ENCODE measurements at places on chromosomes 7 and 10. TPM values are rescaled to one million over a fixed set of nuclear protein-coding genes. Genes with fewer than 3 reads are reported as not detected.

PRPS1L1 gene
- not detected for total RNA-seq

MMP21 gene
- not detected for total RNA-seq

CPA1 gene
- total RNA-seq = not detected

METTL2B gene
- 21.6 TPM for total RNA-seq

PCDH15 gene
- 0.55 TPM for total RNA-seq

ZP3 gene
- 1.8 TPM for total RNA-seq

INMT gene
- 30.7 TPM for total RNA-seq

GPR15LG gene
- not detected for total RNA-seq

SNX13 gene
- 52.7 TPM for total RNA-seq

LYZL1 gene
- not detected for total RNA-seq

CACNB2 gene
- 76.7 TPM for total RNA-seq

GIMAP8 gene
- total RNA-seq = 5.3 TPM

CUX1 gene
- total RNA-seq = 101 TPM

SFRP4 gene
- 1.2 TPM for total RNA-seq

SPAM1 gene
- not detected for total RNA-seq

SEC31B gene
- 5.3 TPM for total RNA-seq

CDC14C gene
- total RNA-seq = not detected

MYO1G gene
- total RNA-seq = 3.4 TPM

ODAD2 gene
- total RNA-seq = 2.1 TPM

KLLN gene
- total RNA-seq = 0.28 TPM

DNA2 gene
- 3.0 TPM for total RNA-seq

HHEX gene
- 3.5 TPM for total RNA-seq

FBXO24 gene
- total RNA-seq = 2.8 TPM

YAE1 gene
- total RNA-seq = 18.7 TPM

PRPF18 gene
- total RNA-seq = 27.5 TPM

SPDYE2 gene
- total RNA-seq = not detected

LRRC18 gene
- not detected for total RNA-seq

SEMA3A gene
- 57.3 TPM for total RNA-seq

CALY gene
- total RNA-seq = 6.8 TPM

NPM3 gene
- 45.7 TPM for total RNA-seq

EMX2 gene
- total RNA-seq = 0.36 TPM

GATA3 gene
- total RNA-seq = not detected

FAM180A gene
- 8.9 TPM for total RNA-seq

PDE1C gene
- 13.2 TPM for total RNA-seq

All from sigmoid colon (tissue), 7 donors.